ENCODE measurements at places on chromosomes 1 and 21.
A peak's percentile ranks its signal among the peaks of the same experiment; 100 is the strongest.

GRCh38 chr1:156119503-156120209 lies 5.1 kb downstream of the LMNA start:
- peak; percentile 93 for DNase-seq

DNA sequence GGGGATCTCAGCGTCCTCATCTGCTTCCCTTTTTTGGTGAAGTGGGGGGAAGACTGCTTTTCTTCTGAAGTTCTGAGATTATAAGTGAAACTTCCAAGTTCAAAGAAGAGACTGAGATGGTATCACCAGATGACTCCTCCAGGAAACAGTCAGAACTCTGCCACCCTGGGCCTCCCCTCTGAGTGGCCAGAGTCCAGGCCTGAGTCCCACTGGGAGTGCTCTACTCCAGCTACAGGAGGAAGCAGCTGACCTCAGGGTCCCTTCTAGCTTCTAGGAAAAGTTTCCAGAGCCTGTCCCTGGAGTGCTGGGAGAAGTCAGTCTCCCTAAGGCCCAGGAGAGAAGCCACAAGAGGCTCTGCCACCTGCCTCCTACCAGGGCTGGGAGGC lies 104.7 kb downstream of the CASZ1 start:
- no peak for DNase-seq

- DNase-seq: no peak
Observed at GRCh38 chr1:150928286-150928685, 2.1 kb downstream of the SETDB1 start.

DNA sequence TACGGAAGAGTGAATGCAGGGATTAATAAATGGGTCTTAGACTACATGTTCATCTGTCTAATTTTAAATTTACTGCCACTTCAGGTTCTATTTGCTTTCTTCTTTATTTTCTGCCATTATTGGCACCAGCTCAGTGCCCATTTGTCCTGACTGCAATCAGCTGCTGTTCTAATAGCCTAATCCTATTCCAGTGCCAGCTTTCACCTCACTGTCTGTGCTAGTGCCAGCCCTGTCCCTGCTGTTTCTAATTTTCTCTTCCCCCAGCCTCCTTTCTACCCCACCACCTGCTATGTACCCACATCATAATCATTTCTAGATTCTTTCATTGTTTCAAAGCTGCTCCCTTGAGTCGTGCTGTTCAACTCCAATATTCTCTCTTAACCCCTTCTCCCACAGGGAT lies 86.4 kb downstream of the KCNK1 start:
- DNase-seq: no peak

DNA sequence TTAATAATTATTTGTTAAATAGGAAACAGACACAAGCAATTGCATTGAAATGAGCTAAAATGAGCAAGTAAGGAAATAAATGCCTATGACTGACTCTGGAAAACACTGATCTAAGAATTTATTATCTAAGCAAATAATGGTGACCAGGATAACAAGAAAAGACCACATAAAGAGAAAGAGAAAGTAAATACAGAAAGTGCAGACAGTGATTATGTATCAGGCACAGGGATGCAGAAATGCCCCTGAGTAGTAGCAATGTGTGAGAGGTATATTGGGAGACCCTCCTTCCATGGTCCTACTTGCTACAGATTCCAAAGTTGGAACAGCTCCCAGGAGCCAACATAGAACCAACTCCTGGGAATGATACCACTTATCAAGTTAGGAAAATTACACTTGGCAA lies 33.3 kb upstream of the MUTYH start:
- DNase-seq: no peak

DNA sequence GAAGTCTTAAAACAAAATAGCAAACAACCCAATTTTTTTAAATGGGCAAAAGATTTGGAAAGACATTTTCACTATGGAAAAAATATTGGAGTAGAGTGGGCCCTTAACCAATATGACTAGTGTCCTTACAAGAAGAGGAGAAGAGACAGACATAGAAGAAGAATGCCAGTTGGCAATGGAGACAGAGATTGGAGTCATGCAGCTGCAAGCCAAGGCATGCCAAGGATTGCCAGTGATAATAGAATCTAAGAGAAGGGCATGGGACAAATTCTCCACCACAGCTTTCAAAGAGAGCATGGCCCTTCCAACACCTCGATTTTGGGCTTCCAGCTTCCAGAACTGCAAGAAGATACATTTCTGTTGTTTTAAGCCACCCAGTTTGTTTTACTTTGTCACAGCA lies 92.7 kb downstream of the RGS2 start:
- no peak for DNase-seq

GRCh38 chr1:8496473-8496872 lies 178.6 kb downstream of the SLC45A1 start:
- no peak for DNase-seq

DNA sequence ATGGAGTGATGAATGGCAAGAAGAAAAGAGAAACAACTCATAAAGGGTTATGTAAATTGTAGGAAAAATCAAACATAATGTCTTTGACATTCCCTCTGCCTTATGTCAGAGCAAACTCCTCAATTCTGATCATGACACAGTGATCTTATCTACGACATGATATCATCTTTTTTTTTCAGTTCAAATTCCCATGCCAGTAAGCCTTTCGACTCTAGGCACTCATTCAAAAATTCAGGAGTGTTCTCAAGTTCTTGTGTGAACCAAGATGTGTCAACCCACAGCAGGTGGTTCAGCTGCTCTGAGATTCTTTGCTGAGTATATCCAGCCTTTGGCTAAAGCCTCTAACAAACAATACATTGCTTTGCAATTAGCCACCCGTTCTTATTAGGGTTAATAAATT lies 97.1 kb upstream of the ESRRG start:
- no peak for DNase-seq
